ENCODE measurements at places on chromosomes 11 and 22. TPM values are rescaled to one million over a fixed set of nuclear protein-coding genes. Genes with fewer than 3 reads are reported as not detected.
A peak's percentile ranks its signal among the peaks of the same experiment; 100 is the strongest.

PARVG gene
- polyA plus RNA-seq: 3.1 TPM

TTC12 gene
- 11.2 TPM for polyA plus RNA-seq

THY1 gene
- 162 TPM for polyA plus RNA-seq

DNA sequence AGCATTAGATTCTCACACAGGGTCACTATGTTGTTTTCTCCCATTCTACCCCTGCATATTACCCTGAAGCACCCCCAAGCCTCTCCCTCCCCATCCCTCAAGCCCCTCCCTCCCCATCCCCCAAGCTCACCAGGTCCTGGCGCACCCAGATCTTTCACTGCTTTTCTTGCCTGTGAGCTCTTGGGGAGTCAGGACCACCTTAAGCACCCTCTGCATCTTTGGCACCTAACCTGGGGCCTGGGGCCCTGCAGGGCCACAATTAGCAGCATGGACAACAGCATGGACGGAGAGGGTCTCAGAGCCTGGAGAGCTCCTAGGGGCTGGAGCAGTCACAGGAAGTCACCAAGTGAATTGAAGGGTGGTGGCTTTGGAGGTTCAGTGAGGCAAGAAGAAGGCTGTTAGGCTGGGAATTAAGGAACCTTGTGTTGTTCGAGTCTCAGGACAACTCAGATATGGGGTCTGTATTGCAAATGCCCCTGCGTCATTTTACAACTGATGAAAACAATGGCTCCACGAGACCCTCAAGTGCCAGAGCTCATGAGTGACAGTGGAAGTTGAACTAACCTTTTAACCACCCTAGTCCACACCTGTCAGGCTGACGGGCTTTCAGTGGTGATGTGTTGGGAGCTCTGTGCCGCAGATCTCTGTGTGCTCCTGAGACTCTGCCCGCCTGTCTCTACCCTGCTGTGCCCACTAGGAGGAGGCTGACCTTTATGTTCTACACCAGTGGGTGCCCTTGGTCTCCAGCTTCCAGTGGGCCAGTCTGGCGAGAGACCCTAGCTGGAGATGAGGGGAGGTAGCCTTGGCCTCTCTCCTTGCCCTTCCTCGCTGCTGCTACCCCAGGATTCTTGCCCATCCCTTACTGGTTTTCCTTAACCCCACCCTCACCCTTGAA is 111.3 kb upstream of the OR4B1 start:
- peaks cover 36% of the 10 kb centered on the region for H3K4me1 ChIP-seq
- peaks cover 5% of the 10 kb centered on the region for H3K27me3 ChIP-seq
- no peak for DNase-seq
- H3K27ac ChIP-seq: no peak overlapping the region
- H3K36me3 ChIP-seq: no peaks in the 10 kb centered on the region

GRCh38 chr11:123775289-123775688 is 21.0 kb upstream of the OR6X1 start:
- no peak overlapping the region for H3K27ac ChIP-seq
- H3K4me1 ChIP-seq: peaks cover 2% of the 10 kb centered on the region
- no peaks in the 10 kb centered on the region for H3K27me3 ChIP-seq
- peak; percentile 38 for DNase-seq
- H3K36me3 ChIP-seq: no peaks in the 10 kb centered on the region

DNA sequence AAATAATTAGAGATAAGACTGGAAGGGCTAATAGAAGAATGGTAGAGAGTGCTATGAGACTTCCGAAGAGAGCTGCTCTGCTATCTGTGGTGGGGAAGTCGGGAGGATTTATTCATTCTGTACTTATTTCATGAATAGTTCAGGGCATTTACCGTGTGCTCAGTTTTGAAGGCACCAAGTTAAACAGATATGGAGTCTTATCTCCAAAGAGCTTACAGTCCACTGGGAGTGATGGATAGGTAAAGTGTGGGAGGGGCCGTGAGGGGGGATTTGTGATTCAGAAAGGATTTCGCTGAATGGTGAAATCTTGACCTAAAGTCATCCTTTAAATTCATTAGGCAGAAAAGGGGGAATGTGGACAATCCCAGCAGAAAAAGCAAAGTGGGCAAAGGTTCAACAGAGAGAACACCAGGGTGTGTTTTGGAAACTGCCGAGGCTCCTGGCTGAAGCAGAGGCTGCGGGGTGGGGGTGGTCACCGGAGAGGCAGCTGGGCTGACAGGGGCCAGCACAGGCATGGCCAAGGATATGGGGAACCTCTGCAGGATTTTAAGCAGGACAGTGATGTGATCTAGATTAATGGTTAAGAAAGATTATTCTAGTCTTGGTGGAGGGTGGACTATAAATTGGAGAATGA is 91.2 kb downstream of the UBASH3B start:
- DNase-seq: peak; percentile 63
- H3K4me3 ChIP-seq: no peak overlapping the region
- H3K4me1 ChIP-seq: peaks cover 56% of the 10 kb centered on the region
- peak overlapping the region; percentile 39 for H3K27ac ChIP-seq
- no peaks in the 10 kb centered on the region for H3K36me3 ChIP-seq
- no peaks in the 10 kb centered on the region for H3K27me3 ChIP-seq

DNA sequence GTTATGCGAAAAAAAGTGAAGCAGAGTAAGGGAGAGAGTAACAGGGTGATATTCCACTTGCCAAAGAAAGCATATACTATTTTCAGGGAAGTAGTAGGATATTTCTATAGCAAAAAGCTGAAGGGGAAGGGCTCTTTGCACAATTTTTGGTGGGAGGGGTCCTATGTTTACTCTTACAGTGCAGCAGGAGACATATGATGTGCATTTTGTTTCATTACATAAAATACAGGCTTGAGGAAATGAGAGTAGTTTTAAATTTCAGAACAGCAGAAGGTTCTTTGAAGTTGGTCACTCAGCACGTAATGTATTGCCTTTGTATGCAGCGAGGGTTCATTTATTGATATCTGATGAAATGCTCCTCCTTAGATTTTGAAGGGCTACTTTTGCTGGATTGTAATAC is 3.1 kb upstream of the PIK3IP1 start:
- H3K27ac ChIP-seq: no peak overlapping the region
- peaks cover 14% of the 10 kb centered on the region for H3K27me3 ChIP-seq
- H3K36me3 ChIP-seq: no peaks in the 10 kb centered on the region
- no peak for DNase-seq
